ENCODE measurements at places on chromosomes 11 and 22.

DNA sequence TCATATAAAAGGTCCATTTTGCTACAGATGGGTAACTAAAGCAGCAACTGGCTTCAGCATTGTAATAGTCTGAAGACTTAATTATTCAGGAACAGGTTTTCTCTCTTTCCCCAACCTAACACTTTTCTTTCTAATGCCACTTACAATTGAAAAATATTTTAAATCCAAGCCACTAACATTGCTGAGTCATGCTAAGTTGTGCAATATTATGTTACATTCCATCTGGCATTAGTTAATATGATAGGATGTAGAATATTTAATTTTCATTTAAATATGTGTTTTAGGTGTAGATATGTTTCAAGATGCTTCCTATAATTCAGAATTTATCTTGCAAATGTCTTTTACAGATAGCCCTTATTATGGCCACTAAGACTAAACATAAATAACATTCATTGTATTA lies 98.6 kb downstream of the KIF18A start:
- DNase-seq: no peak

- DNase-seq: no peak
Measured at GRCh38 chr11:131495423-131495822, 125.0 kb downstream of the NTM start.

- no peak for DNase-seq
Measured at GRCh38 chr11:57475191-57475590, 14.9 kb downstream of the RTN4RL2 start.

DNA sequence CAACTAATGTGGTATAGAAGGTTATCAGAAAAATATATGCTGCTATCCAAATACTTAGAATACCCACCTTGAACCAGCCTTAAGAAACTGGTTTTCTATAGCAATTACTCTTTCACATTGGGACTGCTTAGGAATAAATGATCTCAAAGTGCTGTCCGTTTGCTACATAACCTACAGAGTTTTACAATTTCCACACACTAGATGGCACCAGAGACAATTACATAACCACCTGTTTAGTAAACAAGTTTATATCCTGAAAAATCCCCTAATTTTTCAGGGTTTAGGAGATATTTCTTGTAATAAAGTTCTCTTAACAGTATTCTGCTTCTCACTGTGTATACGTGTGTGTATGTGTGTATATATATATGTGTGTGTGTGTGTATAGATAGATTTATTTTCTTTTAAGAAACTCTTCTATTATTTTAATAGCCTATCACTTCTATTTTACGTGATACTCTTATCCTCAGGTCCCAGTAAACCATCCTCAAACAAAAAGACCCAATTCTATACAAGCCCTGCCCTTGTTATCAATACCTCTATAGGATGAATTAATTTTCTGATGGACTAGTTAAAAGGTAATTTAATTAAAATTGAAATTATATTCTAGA lies 6.7 kb upstream of the OR5I1 start:
- DNase-seq: no peak

- no peak for DNase-seq
Measured at GRCh38 chr11:117381481-117382387, 54.1 kb downstream of the CEP164 start.

DNA sequence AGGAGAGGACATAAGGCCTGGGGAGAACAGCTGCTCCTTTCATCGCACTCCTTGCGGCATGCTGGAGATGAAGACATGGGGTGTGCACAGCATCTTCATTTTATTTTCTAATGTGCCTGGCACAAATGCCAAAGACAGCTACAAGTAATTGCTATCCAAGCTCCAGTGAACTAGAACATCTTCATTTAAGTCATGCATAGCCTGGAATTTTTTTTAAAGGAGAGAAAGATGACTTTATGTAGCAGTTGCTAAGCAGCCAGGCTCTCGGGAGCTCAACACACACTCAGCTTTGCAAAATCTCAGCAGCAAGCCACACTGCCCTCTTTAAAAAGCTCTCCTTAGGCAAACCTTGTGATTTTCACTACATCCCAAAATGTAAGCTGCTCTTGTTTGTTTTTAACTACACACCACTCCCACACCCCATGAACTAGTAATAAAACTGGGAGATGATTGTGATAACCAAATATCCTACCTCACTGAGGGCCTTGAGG lies 164.5 kb upstream of the POU2AF2 start:
- DNase-seq: no peak

- DNase-seq: no peak
Measured at GRCh38 chr11:771617-772204, 5.6 kb downstream of the GATD1 start.

DNA sequence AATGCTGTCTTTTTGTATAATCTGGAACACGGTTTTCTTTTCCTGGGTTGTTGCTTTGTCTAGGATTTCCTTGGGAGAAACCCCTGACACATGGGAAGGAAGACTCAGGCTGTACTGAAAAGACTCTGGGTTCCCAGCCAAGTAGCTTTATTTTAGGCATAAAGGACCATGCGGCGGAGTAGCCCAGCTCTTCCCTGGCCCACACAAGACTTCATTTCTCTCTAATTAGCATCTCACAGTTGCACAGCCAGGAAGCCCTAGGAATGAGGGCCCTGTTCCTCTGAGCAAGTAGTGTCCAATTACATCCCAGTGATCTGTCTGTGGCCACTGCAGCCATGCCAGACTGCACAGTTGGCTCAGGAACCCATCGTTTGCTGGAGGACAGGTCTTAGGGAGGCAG lies 319.5 kb downstream of the TENM4 start:
- DNase-seq: no peak

GRCh38 chr11:115456019-115456418 lies 48.2 kb downstream of the CADM1 start:
- no peak for DNase-seq

Measured in HS-27A (cell line).